ENCODE measurements at places on chromosomes 2 and 18.

GRCh38 chr2:7289697-7290096 lies 372.5 kb downstream of the RNF144A start:
- no peak for DNase-seq

GRCh38 chr2:48613211-48613610 lies 4.4 kb upstream of the GTF2A1L start:
- no peak for DNase-seq

- DNase-seq = no peak
These were observed 2.7 kb downstream of the FAM228B start for GRCh38 chr2:24125956-24126355.

DNA sequence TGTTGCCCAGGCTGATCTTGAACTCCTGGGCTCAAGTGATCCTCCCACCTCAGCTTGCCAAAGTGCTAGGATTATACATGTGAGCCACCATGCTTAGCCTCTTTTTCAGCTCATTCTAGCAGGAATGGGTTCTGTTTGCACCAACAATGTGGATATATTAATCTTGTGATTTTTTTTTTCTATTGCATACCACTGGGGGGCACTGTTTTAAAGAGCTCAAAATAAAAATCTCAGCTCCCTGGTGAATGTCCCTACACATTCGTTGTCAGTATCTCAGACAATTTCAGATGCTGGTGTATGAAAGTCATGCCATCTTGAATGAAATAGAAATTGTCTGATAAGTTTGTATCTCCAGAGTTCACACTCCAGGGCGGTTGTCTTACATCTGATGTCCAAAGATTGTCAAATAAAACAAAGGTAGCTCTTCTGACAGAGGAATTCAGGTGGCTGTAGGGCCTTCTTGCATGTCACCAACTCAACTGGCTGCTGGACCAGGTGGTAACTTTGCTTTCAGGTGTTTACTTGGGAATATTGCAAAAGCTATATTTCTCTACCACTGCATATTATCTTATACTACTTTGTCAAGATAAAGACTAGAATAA lies 3.1 kb upstream of the MATN3 start:
- peak; percentile 58 for DNase-seq

- no peak for DNase-seq
These were observed 270.3 kb upstream of the PARD3B start for GRCh38 chr2:204274991-204275390.

DNA sequence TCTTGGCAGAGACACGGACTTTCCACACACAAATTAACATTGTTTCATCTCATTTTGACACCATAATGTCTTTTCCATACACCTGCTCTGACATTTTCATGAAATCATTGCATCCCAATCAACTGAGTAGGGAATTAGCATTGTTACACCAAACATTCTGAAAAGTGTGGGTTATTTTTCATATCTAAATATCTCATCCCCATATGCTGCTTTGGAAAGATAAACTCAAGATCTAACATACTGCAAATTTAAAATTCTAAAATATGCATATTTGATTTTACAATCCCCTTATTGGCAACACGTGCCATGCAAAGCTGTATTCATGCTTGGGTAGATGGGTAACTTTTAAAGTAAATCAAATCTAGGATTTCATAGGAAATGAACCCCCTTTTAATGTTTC lies 242.9 kb downstream of the ZNF516 start:
- DNase-seq = no peak

GRCh38 chr2:122070241-122070731 lies 314.8 kb downstream of the TSN start:
- DNase-seq = no peak

GRCh38 chr18:77702686-77703085 lies 453.0 kb downstream of the GALR1 start:
- DNase-seq = no peak

DNA sequence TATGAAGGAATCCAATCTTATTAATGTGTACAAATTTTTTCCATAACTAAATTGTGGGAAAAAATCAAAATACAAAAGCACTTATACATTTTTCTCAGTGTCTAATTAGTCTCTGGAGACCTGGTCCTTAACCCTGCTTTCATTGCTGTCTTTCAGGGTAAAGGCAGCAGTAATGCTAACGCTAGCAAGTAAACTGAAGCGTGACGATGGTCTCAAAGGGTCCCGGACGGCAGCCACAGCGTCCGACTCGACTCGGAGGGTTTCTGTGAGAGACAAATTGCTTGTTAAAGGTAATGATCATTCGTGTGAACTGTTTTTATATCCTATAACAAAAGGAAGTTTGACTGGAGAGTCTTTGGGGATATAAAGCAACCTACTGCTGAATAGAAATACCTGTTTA lies 6.1 kb downstream of the UBE2F start:
- DNase-seq = no peak

DNA sequence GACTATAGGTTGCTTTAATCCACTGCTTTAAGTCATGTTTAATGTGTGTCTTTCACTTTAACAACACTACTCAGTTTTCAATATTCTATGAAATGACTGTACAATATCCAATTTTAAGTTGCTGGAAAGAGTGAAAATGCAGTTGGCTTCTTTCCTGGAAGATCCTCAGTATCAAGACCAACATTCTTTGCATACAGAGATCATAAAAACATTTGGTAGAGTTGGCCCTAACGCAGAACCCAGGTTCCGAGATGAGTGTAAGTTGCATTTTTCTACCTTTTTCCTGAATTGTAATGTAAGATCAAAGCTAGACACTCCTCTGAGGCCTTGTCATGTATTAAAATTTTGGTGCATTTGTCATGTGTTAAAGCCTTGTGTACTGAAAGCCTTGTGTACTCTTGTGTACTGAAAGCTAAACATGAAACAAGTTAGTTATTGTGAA lies 42.9 kb upstream of the TNFRSF11A start:
- DNase-seq = no peak

- no peak for DNase-seq
These were observed 40.4 kb upstream of the NFU1 start for GRCh38 chr2:69477627-69478026.

- DNase-seq = peak; percentile 43
These were observed 24.4 kb upstream of the TMEM182 start for GRCh38 chr2:102737431-102737830.

DNA sequence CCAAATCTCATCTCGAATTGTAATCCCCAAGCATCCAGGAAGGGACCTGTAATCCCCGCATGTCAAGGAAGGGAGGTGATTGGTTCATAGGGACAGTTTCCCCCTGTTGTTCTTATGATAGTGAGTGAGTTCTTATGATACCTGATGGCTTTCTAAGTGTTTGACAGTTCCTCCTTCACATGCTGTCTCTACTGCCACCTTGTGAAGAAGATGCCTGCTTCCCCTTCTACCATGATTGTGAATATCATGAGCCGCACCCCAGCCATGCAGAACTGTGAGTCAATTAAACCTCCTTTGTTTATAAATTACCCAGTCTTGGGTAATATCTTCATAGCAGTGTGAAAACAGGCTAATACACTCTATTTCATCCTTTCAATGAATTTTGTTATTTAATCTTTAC lies 446.7 kb downstream of the RNF144A start:
- no peak for DNase-seq

- DNase-seq = no peak
These were observed 2.0 kb upstream of the DSEL start for GRCh38 chr18:67518566-67518965.

DNA sequence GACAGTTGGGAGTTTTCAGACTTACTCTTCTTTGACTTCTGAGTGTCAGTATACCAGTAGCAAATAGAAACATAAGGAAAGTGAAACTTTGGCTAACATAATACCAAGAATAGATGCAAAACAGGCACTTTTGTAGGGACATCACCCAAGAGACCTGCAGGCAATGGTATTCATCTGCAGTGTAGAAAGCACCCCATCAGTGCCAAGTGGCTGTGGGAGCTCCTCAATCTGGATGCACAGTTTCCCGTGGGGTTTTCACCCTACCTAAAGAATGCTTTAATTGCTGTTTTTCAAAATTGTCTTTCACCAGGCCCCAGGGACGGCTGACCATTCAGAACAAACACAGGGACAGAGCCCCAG lies 96.6 kb upstream of the GPR45 start:
- DNase-seq = peak; percentile 47

GRCh38 chr2:99643787-99644418 lies 154.1 kb upstream of the REV1 start:
- no peak for DNase-seq

GRCh38 chr2:5530011-5530696 lies 162.0 kb upstream of the SOX11 start:
- DNase-seq = no peak

GRCh38 chr2:72681016-72681995 lies 144.5 kb downstream of the EXOC6B start:
- DNase-seq = no peak

- DNase-seq = no peak
These were observed 13.5 kb upstream of the FEZ2 start for GRCh38 chr2:36611316-36611990.

- no peak for DNase-seq
These were observed 58.6 kb upstream of the KLHL29 start for GRCh38 chr2:23326330-23326729.

DNA sequence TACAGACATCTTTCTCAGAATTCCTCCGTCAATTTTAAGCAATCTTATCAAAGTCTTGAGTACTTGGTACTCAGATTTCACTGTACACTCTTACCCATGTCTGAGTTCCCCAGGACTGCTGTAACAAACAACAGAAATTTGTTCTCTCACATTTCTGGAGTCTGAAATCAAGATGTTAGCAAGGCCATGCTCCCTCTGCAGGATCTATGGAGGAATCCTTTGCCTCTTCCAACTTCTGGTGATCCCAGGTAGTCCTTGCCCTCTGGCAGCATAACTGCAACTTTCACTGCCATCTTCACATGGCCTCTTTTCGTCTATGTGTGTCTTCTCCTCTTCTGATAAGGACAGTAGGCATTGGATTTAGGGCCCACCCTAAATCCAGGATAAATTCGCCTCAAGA lies 17.1 kb upstream of the CACNB4 start:
- DNase-seq = no peak

DNA sequence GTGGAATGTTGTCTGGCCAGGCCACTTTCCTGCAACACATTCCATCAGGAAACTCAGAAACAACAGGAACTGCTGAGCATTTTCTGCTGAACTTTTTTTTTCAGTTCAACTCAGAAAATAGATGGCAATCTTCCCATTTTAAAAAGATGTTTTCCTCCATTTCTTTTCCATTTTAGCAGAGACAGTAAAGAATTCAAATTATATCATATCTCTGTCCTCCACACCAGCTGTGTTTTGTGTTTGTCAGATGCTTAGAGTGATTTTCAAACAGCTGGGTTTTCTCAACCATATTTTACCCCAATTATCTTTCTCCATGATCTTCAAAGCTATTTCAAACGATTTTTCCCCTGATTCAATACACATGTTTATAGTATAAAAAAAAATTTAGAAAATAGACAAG lies 713.4 kb downstream of the LRRTM4 start:
- no peak for DNase-seq

DNA sequence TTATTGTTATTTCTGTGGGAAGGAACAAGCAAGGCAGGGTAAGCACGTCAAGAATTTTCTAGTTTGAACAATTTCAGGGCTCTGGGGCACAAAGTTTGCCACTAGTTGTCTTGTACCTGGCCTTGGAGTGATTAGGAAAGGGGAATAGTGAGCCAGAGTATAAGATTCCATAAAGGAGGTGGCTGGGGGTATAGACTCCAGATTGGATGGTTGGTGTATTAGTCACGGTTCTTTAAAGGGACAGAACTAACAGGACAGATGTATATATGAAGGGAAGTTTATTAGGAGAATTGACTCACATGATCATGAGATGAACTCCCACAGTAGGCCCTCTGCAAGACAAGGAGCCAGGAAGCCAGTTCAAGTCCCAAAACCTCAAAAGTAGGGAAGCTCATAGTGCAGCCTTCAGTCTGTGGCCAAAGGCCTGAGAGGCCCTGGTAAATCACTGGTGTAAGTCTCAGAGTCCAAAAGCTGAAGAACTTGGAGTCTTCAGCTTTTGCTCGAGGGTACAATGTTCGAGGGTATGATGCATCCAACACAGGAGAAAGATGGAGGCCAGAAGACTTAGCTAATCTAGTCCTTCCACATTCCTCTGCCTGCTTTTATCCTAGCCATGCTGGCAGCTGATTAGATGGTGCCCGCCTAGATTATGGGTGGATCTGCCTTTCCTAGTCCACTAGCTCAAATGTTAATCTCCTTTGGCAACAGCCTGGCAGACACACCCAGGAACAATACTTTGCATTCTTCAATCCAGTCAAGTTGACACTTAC lies 31.5 kb upstream of the PTPRM start:
- no peak for DNase-seq

GRCh38 chr2:111194835-111195621 lies 74.3 kb downstream of the BCL2L11 start:
- peak; percentile 65 for DNase-seq

- DNase-seq = no peak
These were observed 74.5 kb downstream of the LRRC30 start for GRCh38 chr18:7305416-7305815.

DNA sequence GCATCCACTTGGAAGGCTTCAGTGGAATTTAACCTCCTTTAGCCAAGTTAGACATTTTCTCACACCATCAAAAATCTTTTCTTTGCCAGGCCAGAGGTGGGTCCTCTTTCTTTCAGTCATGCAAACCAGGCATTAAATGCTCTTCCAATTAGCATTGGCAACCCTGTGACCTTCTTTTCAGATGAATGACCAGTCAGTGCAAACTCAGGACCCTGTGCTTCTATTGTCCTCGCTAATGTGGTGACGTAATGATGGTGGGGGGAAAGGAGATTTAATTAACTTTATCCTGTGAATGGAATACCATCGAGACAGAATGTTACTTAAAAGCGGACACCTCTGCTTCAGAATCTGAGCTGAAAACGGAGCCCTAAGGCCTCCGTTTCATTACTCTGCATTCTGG lies 23.2 kb upstream of the STPG4 start:
- DNase-seq = no peak

Data from GM10248 (cell line).